Right atrium auricular region (tissue), 2 donors: ENCODE measurements at places on chromosomes 7 and 10. TPM values are rescaled to one million over a fixed set of nuclear protein-coding genes. Genes with fewer than 3 reads are reported as not detected.

Gene CFAP43
- total RNA-seq = 0.12 TPM

DNA sequence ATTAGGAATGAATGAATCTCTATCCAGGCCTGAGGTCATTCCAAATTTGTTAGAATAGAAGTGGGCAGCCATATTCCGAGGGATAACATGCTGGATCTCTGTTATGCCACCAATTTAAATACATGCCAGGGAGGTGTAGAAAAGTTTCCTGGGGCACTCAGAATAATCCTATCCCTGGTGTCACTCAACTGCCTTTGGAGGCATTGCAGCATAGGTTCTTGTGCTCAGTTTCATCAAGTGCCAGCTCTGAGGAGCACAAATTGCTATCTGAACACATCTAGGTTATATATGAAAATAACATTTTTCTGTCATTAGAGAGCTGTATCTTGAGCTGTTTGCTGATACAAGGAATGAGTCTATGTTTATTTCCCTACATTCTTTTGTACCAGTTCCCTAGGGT is 197.3 kb downstream of the CSTF2T start:
- no peak for DNase-seq

Gene HOXA10
- total RNA-seq = not detected

Gene PON3
- total RNA-seq = 1.7 TPM

DNA sequence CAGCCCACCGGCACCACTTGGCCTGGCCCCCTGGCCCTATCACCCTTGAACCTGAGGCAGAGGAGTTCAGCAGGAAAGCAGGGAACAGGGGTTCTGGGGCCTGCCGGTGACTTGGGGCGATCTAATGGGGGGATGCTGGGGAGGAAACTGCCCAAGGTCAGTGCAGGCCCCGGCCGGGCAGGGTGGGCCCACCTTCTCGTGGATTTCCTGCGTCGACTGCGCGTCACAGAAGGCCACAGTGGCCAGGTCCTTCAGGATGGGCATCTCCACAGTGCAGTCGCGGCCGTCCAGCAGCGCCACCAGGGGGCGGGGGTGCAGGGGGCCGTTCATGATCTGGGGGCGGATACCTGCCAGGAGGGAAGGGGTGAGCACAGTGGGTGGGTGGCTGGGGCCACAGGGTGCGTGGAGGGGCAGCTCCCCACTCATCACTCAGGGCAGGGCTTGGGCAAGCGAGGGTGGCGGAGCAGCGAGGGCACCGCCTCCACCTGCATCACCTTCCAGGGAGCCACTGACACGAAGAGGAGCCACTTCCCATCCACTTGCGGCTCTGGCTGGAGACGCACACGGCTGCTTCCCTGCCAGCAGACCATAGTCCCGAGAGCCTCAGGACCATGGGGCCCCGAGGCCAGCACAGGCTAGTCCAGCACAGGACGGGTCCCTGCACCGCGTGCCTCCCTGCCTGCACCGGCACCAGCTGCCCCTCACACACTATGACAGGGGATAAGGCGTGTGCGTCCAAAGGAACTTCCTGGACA is 61.4 kb downstream of the ZRANB1 start:
- DNase-seq = no peak

DNA sequence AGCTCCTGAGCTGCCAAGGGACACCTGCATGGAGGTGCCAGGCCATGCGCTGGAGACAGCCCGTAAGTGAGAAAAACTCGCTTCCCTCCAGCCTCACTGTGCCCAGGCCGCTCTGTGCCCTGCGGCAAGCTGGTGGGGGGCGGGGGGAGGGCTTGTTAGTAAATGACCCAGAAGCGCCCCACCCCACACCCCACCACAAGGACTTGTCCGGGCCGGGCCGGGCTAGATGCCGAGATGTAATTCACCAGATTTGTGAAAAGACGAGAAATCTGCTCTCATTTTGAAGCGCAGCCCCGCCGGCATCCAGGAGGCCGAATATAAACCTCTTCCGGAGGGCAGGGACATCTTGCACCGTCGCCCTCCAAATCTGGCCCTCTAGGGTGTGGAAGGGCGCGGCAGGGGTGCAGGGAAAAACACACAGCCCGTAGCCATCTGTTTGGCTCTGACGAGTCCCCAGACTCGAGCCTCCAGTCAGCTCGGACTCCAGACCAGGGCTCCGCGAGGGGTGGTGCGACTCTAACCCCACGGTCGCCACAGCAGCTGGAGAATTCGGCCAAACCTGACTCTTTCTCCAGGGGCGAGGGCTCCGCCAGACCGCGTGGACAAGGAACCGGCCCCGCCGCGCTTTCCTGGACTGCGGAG is 14.8 kb downstream of the TLX1 start:
- no peak for DNase-seq
